Keratinocyte (primary cell): ENCODE measurements at places on chromosomes 6 and 20.

- no peak for DNase-seq
Measured at GRCh38 chr6:81788748-81789147, 36.3 kb upstream of the TENT5A start.

DNA sequence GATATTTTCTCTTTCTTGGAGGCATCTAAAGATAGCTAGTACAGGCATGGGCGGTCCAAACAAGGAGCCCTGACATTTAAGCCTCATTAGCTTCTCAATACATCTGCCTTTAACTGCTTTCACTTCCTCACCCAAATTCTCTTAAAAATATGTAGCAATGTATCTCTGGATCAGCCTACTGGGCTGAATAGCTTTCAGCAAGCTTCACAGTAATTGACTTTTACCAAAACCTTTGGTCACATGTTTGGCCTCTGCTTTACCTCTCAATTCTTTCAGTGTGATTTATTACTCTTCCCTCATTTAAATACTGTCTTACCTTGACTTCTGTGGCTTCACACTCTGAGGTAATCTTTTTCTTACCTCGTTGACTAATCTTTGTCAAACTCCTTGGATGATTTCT, 1618.1 kb downstream of the GRIK2 start:
- DNase-seq = no peak

- no peak for DNase-seq
Measured at GRCh38 chr6:112310439-112311125, 36.5 kb upstream of the RFPL4B start.

DNA sequence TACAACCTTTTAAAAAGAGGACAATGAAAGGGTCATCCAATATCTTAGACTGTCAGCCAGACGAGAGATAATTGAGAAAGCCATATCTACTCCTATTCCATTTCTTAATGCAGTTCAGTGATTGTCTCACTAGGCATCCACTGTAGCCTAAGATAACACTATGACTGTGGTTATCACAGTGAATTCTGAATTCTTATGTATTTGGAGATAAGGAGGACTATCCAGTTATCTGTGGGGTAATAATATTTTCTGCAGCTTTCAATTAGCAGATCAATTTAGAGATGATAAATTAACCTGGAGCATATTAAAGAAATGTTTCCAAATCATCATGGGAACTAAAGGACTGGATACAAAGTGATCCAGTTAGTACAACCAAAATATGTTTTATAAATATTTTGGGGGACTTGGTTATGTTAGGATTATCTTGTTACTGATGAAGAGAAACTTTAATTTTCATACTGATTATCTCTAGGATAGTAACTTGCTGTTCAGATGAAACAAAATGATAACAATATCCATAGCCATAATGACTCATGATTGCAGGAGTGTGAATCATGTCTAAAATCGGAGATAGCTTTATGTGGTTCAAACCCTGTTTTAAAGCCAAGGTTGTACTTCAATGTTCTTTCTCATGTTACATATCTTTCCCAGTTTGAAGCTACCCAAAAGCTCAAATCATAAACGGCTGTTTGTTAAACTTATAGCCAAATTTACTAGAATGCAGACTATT, 1152.0 kb downstream of the HACE1 start:
- no peak for DNase-seq

- DNase-seq = no peak
Measured at GRCh38 chr20:2000285-2000684, 6.4 kb upstream of the PDYN start.

- no peak for DNase-seq
Measured at GRCh38 chr6:132936646-132937045, 122.3 kb downstream of the RPS12 start.

DNA sequence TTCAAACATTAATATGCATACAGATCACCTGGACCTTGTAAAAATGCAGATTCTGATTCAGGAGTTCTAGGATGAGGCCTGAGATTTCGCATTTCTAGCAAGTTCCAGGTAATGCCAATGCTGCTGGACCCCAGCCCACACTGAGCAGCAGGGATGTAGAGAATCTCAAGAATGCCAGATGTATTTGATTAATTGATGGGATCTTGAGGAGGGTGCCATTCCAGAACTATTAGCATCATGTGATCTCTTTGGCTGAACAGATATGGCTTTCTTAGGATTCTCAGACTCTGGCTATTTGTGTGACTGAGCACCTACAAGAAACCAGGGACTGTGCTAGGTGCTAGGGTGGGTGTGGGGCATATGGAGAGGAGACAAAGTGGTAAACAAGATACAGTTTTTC, 16.5 kb upstream of the SNX3 start:
- DNase-seq = no peak

DNA sequence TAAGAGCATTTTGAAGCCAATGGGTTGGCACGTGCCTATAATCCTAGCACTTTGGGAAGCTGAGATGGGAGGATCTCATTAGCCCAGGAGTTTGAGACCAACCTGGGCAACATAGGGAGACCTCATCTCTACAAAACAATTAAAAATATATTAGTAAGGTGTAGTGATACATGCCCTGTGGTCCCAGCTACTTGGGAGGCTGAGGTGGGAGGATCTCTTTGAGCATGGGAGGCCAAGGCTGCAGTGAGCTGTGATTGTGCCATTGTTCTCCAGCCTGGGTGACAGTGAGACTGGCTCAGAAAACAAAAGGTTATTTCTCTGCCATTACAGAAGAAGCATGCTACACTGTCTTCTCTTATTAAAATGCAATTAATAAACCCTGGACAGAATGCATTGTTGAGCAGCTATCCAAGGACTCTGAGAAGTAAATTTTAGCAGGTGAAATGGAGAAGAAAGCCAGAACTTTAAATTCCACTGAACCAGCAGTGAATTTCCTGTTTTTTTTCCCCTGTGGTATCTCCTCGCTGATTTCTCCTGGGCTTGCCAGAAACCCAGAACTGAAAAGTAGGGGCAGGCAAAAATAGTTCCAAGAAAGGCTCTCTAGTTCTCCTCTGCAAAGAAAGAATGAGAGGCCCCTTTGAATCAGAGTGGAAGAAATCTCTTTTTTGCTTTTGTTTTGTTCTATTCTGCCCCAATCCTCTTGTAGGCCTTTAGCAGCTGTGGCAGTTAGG, 8.4 kb downstream of the AMD1 start:
- DNase-seq = no peak

DNA sequence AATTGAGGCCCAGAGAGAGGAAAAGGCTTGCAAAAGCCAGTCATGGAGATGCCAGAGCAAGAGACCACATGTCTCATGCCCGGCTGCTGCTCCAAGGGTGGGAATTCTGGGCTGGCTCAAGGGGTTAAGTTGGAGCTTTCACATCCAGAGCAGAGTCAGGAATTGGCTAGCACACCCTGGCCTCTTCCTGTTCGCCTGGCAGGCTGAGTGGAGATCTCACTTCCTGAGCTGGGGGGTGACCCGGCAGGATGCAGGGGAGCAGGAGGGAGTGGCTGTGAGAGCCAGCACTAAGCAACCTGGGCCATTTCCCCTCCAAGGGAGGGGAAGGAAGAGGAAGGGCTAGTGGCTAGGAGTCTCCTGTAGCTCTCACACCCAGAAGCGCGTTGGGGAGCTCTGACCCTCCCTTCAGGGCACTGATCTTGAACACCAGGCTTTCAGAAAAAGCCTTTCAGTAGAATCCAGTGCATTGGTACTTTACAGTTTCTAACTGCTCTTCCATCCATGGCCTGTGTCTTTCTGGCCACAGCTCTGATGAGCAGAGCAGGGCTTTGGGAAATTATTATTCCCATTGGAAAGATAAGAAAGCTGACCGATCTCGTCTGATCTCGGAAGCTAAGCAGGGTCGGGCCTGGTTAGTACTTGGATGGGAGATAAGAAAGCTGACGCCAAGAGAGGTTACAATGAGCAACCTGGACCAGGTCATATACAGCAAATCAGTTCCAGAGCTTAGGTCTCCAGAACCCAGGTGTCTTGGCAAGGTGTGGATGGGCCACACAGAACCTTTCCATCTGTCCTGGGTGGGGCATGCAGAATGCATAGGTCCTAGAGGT, 2.2 kb upstream of the CCM2L start:
- DNase-seq = no peak

DNA sequence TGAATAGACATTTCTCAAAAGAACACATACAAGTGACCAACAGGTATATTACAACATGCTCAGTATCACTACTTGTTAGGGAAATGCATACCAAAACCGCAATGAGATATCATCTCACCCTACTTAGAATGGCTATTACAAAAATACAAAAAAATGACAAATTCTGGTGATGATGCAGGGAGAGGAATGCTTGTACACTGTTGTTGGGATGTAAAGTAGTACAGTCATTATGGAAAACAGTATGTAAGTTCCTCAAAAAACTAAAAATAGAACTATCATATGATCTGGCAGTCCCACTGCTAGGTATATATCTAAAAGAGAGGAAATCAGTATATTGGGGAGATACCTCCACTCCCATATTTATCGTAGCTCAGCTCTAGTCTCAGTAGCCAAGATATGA, 10.9 kb upstream of the SLC17A5 start:
- DNase-seq = no peak

- DNase-seq = no peak
Measured at GRCh38 chr20:55456316-55456940, 548.9 kb downstream of the CBLN4 start.

- DNase-seq = no peak
Measured at GRCh38 chr6:133426038-133426437, 184.9 kb downstream of the EYA4 start.

- no peak for DNase-seq
Measured at GRCh38 chr6:105646391-105646867, 243.5 kb upstream of the PREP start.
